ENCODE measurements at places on chromosomes 11 and 22. TPM values are rescaled to one million over a fixed set of nuclear protein-coding genes. Genes with fewer than 3 reads are reported as not detected.

Gene SYNGR1
- 0.92 TPM for total RNA-seq

Gene TNRC6B
- total RNA-seq: 165 TPM

Gene APOL5
- total RNA-seq: not detected

Gene OR11H1
- not detected for total RNA-seq

Gene PDGFB
- total RNA-seq: 9.5 TPM

Gene TEX54
- not detected for total RNA-seq

Gene CCDC87
- total RNA-seq: 0.11 TPM

All from naive thymus-derived CD4-positive, alpha-beta T cell (primary cell).